ENCODE measurements at places on chromosomes 3 and 15.

DNA sequence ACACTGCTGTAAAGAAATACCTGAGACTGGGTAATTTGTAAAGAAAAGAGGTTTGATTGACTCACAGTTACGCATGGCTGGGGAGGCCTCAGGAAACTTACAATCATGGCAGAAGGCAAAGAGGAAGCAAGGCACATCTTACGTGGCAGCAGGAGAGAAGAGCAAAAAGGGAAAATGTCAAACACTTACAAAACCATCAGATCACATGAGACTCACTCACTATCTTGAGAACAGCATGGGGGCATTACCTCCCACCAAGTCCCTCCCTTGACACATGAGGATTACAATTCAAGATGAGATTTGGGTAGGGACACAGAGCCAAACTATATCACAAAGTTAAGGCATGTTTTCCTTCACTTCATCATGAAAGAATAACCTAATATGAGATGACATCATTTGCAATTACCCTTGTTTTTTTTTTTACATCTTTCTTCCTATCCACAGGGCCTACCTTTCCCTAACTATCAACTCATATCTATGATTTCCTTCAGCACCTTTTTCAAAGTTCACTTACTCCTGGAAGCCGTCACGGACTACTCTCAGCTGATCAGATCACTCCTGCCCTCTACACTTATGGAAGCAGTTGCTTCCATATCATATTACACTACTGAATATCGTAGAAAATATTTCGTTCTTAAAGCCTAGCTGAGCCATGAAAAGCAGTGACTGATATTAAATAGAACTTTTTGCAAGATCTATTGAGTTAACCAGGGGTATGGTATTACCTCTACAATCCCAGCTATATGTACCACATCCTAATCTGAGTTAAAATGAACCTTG, 25.5 kb upstream of the ATP8B4 start:
- no peak for DNase-seq

DNA sequence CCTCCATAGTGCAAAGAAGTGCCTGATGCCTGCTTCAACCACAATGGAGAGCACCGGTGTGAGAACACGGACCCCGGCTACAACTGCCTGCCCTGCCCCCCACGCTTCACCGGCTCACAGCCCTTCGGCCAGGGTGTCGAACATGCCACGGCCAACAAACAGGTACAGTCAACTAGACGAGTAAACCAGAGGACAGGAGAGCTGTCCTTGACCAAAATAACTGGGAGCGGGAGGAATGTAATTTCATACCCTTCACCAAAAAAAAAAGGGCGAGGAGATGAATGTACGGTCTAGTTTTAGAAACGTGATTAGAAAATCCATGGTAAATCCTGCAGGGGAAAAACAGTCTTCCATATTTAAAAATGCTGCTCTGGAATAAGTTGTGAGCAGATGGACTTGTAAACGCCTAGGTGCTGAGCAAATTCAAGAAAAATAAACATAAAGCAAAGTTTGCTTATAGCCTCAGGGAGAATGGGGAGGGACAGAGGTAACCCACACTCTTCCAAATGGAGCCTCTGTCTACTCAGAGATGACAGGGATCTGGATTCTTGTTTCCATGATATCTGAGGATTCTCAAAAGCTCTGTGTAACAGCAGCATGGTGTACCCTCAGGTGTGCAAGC, 8.4 kb downstream of the THBS1 start:
- no peak for DNase-seq

DNA sequence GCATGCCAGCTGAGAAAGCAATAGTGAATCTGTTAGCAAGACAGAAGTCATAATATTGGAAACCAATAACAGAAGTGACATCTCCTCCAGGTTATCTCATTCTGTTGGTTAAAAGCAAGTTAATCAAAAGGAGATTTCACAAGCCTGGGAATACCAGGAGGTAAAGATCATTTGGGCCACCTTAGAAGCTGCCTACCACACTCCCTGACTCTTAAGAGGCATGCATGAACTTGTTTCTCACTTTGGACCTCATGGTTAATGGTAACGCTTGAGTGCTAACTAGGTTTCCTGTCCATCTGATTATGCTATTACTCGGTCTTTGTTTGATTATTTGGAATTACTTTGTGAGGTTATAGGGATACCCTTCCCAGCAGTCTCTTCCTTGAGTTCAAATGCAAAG, 650.8 kb upstream of the SGO1 start:
- DNase-seq: no peak

DNA sequence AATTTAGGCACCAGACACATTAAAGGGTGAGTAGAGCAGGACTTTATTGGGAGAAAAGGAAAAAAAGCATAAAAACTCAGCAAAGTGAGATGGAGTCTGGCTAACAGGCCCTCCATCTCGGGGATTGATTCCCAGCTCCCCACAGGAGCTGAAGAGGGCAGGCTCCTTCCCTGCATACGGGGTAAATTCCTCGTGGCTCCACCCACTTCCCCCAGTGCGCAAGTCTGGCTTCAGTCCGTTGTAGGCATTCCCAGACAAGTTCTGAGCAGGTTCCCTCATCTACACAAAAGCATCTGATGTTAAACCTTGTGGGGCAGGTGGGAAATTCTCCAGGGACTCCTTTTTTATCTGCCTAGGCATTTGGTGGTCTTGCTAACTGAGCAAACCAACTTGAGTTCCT, 722.6 kb downstream of the ZNF385D start:
- no peak for DNase-seq

- DNase-seq: no peak
Measured at GRCh38 chr3:31671451-31671850, 138.7 kb downstream of the STT3B start.

GRCh38 chr3:4587061-4587837, 94.1 kb downstream of the ITPR1 start:
- peak; percentile 46 for DNase-seq

DNA sequence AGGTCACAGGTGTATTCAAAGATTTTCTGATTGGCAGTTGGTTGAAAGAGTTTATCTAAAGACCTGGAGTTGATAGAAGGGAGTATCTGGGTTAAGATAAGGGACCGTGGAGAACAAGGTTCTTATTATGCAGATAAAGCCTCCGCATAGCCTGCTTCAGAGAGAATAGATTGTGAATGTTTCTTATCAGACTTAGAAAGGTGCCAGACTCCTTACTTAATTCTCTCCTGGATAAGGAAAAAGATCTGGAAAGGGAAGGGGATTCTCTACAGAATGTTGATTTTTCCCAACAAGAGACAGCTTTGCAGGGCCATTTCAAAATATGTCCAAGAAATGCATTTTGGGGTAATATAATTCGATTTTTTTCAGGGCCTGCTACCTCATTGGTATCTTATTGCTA, 341.3 kb upstream of the RARB start:
- no peak for DNase-seq

GRCh38 chr15:80588801-80589200, 106.3 kb upstream of the ABHD17C start:
- DNase-seq: no peak

GRCh38 chr3:4906107-4906621, 73.1 kb upstream of the BHLHE40 start:
- no peak for DNase-seq

DNA sequence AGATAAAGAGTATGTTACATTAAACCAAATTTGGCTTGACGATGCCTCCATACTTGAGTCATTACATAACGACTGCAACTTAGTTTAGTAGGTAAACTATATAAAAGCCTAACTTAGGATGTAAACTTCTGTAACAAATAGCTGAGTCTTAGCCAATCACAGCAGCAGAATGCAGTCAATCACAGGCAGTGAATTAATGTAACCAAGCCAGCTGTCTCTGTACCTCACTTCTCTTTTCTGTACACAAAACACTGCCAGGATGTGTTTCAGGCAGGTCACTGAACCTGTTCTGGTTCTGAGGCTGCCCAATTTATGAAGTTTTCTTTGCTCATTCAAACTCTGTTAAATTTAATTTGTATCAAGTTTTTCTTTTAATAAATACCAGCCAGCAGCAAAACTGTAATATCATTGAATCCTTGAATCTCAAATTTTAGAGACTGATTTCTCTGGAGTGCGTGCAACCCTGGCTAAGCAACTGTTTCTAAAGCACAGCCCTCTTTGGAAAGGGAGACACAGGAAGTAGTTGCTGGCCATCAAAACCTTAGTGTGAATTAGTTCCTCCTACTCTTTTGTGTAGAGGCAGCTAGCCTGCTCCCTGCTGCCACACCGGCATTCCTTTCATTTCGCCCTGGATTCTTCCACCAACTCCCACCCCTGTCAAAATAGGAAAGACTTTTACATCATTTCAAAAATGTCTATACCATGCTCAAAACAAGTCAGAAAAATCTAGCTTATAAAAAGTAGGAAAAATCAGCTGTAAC, 15.2 kb downstream of the RFTN1 start:
- DNase-seq: no peak

DNA sequence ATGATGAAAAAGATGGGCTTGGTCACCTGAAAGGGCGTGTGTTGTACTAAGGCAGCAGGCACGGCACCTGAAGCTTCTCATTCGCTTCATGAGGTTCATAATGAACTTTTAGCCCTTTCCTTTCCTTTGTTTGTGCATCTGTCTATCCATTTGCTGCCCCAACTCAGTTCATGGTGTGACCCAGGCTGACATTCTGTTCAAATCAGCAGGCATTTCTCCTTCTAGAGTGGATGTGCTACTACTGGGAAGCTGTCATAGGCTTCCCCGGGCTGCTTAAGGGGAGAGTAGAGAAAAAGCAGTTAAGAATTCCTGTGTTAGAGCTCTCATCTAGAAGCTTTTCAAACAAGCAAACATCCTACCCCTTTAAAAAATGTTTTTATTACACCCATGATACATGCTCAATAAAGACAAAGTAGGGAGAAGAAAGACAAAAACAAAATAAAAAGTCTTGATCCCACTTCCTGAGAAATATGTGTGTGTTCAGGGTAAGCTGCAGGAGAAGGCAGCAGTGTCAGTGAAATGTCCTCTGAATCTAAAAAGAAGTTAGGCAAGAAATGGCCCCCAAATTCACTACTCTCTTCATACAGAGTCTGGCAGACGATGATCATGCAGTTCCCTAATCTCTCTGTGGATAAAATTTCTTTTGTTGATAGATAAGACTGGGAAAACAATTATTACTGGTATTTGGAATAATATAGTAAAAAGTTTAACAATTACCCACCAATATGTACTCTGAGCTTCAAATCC, 136.9 kb upstream of the PFN2 start:
- no peak for DNase-seq

DNA sequence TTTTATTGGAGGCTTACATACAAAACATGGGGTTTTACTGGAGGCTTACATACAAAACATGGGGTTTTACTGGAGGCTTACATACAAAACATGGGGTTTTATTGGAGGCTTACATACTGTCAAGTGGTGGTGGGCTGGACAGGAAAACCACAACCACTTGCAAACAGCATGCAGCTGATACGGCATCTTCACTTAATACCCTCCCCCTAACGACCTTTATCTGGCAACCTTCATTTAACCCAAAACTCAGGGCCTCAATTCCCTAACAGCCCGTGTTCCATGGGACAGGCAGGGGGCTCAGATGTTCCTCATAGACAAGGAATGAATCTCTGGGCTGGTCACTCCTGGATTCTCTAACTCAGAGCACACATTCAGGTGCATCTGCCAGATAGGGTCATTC, 137.1 kb downstream of the CD47 start:
- DNase-seq: no peak

- no peak for DNase-seq
Measured at GRCh38 chr3:194120789-194121770, 14.9 kb upstream of the HES1 start.

- DNase-seq: no peak
Measured at GRCh38 chr3:24129549-24129948, 184.5 kb downstream of the NR1D2 start.

- no peak for DNase-seq
Measured at GRCh38 chr3:108183181-108183580, 39.0 kb downstream of the IFT57 start.

- DNase-seq: no peak
Measured at GRCh38 chr3:43689166-43689565, 1.6 kb upstream of the ABHD5 start.

- no peak for DNase-seq
Measured at GRCh38 chr15:92959219-92959618, 59.1 kb downstream of the CHD2 start.

GRCh38 chr3:169218314-169218983, 445.1 kb downstream of the MECOM start:
- DNase-seq: no peak

DNA sequence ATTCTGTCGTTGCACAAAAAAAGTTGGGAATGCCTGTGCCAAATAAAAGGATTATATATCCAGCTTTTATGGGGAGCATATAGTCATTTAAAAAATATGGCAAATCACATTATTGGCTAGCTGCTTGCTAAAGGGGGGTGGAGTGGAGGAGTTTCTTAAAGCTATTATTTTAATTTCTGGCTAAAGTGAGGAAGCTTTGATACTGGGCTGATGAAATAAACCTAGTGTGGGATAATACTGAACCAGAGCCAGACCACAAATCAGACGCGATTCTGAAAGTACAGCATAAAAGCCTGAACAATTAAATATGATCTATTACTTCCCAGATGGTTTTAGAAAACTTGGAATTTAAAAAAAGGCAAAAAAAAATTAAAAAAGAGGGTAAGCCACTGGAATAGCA, 14.4 kb downstream of the POLR2M start:
- DNase-seq: no peak

GRCh38 chr15:66692391-66692790, 9.6 kb upstream of the SMAD6 start:
- DNase-seq: no peak

GRCh38 chr15:54979964-54980363, 216.8 kb downstream of the RSL24D1 start:
- no peak for DNase-seq

DNA sequence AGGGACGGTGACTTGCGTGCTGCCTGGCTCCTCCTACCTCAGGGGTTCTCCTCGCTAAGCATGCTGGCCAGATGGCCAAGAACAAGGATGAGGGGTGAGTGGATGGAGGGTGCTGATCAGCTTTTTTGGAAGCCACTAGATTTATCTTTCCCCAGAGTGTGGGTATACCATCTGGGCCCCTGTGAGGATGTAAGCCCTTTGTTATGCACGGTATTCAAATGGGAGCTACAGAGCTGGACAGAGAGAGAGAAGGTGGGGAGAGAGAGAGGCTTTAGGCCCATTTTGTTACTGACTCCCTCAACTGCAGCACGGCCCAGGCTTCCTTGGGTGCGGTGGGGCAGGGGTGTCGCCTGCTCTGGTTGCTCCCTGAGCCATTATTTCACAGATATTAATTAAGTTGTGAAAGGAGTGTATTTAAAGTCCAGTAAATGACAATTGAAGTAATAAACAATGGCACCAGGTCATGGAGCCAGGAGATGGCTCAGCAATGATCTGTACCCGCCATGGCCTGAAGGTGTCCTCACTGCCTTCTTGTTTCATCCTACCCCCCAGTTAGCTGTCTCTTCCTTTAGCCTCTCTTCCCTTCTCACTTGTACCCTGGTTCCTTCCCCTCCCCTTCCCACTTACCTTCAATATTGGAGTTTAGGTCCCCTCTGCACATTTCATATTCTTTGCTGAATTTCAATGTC, 158.0 kb downstream of the CLSTN2 start:
- DNase-seq: no peak

DNA sequence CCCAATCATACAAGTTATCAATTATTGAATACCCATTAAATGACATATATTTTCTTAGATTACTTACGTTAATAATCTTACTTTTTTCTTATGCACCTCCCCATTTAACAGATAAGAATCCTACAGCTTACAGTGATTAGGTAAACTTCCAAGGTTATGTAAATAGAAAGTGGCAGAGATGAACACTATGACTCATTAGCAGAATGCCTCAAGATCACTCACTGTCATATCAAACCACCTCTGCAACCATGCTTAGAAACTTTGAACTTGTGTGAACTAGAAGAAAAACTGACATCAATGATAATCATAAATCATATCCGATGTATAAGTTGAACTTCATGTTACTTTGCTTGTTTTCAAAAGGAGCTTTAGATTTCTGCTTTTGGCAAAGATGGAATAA, 911.6 kb upstream of the ARPP21 start:
- DNase-seq: no peak

Data from stimulated activated naive CD8-positive, alpha-beta T cell treated with anti-CD3 and anti-CD28 coated beads, Interleukin-15, amount 100 ng/mL, for 72 hours (primary cell).